ENCODE measurements at places on chromosomes 2 and 18.

DNA sequence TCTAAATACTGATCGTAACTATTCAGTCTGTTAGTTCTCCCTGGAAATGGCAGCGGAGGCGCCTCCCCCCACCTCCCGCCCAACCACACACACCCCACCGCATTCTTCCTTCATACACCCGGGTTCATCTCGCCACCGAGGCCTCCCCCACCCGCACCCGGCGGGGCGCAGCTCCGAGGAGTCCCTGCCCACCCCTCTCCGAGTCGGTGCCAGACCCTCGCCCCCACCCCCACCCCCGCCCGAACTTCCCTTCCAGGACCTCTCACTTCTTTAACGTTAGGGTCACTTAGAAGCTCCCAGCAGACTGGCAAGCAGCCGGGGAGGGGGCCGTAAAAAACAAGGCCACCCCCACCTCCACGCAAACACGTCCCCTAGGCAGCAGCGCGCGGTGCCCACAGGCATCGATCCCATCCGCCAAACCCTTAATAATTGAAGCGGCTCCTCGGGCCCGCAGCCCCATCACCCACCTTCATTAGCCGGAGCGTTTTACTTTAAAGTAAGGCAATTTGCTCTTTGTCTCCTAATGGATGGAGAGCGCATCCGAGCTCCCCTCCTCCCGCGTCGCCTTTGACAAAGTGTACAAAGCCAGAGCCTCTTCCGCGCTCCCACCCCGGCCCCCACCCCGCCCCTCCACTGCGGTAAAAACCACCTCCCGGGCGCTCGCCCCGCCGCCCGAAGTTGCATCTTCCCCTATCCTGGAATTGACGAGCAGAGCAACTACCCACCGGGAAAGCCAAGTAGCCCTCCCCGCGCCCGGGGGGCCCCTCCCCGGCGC is 624 bp downstream of the ZNF516 start:
- DNase-seq: no peak

GRCh38 chr2:217049956-217050355 is 190.1 kb upstream of the TNP1 start:
- no peak for DNase-seq

DNA sequence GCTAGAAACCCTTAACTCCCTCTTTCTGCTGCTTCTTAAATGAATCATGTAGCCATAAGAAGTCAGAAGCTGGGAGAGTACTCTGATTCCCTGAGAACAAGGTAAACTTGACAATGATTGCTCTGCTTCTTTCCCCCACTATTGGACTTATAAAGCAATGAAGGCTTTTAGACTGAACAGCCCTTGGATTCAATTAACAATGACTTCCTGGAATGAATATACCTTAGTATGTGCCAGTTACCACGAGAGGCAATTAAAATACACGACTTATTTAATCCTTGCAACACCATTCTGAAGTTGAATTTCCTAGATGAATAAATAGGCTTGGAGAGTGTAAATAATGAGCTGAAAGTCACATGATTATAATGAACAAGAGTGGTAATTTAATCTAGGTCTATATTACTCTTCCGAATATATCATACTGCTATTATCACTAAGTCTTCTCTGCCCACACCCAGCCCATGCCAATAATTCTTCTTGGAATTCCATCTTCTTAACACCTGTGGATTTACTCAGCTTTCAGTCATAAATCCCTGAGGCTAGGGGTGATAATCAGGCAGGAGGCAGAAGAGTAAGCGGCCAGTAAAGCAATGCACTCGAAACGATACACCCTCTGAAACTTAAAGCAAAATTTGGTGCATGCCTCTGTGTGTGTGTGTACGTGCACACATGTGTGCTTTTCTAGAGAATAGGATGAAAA is 170.2 kb downstream of the ATAD2B start:
- DNase-seq: no peak

DNA sequence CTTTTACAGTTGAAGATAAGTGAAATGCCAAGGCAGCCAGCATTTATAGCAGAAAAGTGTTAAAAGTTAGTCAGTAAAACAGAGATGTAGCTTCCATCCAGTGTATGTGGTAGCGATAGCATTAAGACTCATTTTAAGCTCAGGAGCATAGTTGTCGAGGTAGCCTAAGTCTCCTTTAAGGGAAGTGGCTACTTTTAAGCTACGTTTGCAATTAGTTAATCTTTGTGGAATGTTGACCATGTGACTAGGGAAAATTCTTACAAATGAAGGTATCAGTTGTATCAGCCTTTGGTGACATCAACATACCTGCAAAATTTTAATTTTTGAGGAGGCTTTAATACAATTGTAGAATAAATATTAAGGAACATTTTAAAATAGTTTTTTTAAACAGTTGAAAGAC is 61.9 kb downstream of the LHCGR start:
- DNase-seq: no peak

GRCh38 chr18:13185675-13186198 is 32.8 kb upstream of the LDLRAD4 start:
- no peak for DNase-seq

DNA sequence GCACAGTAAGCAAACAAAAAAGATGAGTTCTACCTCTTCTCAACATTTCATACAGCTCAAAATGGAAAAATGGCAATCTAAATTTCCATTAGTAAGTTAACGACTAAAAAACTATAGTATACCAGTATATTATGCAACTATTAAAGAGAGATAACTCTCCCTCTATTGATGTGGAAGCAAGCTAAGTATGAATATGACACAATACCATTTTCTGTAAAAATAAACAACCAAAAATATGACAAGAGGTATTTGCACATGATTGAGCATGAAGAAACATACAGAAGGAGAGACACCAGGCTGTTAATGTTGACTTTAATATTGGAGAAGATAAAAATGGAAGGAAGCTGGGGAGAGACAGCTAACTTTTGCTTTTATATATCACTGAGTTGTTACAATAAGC is 103.5 kb upstream of the ARL5A start:
- DNase-seq: no peak
